ENCODE measurements at places on chromosomes 5 and 9.

- no peak for DNase-seq
Observed at GRCh38 chr9:94823710-94824109, 97.2 kb downstream of the AOPEP start.

GRCh38 chr9:92611621-92612285 lies 58.2 kb downstream of the IPPK start:
- DNase-seq, result no peak

GRCh38 chr9:10443868-10444204 lies 169.0 kb downstream of the PTPRD start:
- no peak for DNase-seq

GRCh38 chr9:78565481-78565880 lies 268.6 kb downstream of the PSAT1 start:
- peak; percentile 16 for DNase-seq

DNA sequence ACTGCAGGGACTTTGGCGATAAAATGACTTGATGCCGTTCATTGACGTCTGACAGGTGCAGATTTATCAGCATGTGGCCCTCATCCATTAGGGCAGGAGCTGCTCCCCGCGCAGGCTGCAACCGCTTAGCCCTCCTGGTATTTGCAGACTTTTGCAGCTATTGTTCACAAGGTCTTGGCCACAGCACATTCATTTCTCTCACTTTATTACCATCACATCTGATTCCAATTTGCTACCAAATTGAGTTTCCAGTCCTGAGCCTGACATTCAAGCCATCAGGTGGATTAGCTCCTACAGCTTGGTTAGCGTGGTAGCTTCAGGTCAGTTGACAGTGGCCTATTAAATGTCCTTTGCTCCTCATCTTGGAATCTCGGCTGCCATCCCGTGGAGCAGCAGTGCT lies 299.2 kb downstream of the CD180 start:
- DNase-seq, result no peak

- DNase-seq, result no peak
Observed at GRCh38 chr9:123860603-123861002, 69.3 kb downstream of the DENND1A start.

DNA sequence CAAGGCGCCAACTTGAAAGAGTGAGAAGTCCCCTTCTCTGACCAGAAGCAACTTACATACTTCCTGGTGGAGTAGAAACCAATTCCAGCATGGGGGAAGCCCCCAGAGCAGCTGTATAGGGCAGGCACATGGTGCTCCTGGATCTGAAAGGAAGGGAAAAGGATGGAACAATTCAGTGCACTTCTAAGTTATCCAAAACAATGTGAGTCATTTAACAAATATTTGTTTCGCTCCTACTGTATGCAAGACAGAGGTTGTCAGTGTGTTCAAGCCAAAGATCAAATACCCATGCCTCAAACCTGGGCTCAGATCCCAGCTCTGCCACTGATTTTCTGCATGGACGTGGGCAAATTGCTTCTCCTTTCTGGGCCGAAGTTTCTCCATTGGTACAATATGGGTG lies 67.1 kb downstream of the LHX2 start:
- DNase-seq, result no peak

GRCh38 chr5:68505917-68506860 lies 290.6 kb downstream of the PIK3R1 start:
- DNase-seq, result no peak

DNA sequence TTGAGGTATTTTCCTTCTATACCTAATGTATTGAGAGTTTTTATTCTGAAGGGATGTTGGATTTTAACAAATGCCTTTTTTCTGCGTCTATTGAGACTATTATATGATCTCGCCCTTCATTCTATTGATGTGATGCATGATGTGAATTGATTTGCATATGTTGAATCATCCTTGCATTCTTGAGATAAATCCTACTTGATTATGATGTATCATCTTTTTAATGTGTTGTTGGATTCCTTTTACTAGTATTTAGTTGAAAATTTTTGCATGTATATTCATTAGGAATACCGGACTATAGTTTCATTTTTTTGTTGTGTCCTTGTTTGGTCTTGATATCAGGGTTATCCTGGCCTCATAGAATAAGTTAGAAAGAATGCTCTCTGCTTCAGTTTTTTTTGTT lies 169.7 kb downstream of the NPR3 start:
- no peak for DNase-seq

DNA sequence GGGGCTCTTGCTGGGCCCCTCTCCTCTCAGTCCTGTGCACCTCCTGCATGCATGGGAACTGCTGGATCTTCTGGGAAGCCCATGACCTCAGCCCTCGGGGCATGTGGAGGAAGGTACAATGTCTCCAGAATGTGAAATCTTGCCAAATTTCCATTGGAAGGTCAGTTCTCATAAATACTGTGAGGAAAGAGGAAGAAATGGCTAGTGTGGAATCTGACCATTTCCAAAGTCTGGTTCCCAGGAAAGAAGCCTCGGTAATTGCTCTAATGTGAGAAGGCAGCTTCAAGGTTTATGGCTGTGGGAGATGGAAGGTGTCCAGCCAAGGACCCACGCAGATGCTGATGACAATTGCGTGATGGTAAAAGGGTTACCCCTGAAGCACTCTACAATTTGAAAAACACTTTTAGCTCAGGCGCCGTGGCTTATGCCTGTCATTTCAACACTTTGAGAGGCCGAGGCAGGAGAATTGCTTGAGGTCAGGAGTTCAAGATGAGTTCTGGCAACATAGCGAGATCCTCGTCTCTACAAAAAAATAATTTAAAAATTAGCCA lies 8.1 kb upstream of the IL17B start:
- DNase-seq, result no peak

DNA sequence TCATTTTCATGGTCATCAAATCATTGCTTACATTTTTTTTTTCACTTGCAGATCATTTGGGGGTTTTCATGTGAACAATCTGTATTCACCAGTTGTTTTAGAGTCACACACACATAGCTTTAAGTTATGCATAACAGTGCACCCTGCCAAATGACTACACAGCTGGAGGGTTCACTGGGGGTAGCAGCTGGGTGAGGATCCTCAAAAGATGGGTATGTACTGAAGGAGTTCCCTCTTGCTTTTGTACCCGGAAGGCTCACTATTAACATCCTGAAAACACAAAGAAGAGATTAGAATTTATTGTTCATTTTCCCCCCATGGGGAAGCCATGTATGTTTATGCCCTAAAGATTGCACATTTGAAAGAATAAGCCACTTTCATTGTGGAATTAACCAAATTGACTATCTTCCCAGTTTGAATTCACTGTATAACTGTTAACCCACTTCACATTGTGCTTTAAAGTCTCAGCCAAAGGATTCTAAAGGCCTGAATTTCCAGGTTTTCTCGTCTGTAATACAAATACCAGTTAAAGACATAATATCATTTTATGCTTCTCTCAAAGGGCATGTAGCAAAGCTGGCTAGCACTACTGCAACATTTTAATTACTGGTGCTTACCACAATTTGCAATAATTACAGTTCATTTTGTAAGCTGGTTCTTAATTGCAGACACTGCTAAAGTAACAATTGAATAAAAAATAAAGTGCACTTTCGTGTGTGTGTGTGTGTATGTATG lies 466.4 kb upstream of the MEF2C start:
- no peak for DNase-seq
